ENCODE measurements at places on chromosomes 11 and 22. TPM values are rescaled to one million over a fixed set of nuclear protein-coding genes. Genes with fewer than 3 reads are reported as not detected.

Gene DDTL
- 1.6 TPM for total RNA-seq

DNA sequence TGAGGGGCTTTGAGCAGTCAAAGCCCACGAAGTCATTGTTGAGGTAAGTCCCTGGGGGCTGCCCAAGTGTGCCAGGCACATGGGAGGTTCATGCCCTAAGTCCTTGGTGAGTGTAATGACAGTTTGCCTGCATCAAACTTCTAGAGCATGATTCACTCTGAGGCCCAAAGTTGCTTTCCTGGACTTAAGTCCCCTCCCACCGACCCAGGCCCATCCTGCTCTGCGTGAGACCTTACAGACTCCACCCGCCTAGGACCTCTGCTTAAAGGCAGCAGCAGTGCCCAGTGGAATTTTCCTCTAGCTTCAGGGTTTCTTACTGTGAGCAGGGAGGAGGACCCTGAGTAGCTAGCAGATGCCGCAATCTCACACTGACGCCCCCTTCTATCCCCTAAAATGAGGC, 5.7 kb upstream of the PVALB start:
- H3K4me3 ChIP-seq: no peak overlapping the region
- H3K4me1 ChIP-seq: no peaks in the 10 kb centered on the region
- DNase-seq: no peak
- H3K36me3 ChIP-seq: no peaks in the 10 kb centered on the region

Gene GAB4
- 0.06 TPM for total RNA-seq

Gene MADD
- total RNA-seq: 72.6 TPM

DNA sequence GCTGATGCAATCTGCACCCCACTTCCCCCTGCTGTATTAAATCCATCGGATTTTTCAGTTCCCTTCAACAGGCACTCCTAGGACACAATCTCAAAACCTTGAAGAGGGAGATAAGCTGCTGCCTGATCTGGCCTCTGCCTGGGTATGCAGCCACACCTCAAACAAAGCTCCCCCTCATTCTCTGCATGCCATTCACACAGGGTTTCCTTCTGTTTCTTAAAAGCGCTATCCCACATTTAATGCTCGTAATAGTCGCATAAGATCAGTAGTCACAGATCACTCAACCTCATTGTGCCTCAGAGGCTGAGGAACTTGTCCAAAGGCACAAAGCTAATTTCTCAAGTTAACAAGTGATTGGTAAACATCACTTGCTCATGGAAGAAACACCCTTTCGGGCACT, 34.0 kb downstream of the UQCR10 start:
- DNase-seq: no peak
- H3K27me3 ChIP-seq: no peaks in the 10 kb centered on the region
- H3K4me1 ChIP-seq: peaks cover 6% of the 10 kb centered on the region
- H3K27ac ChIP-seq: no peak overlapping the region
- H3K4me3 ChIP-seq: no peak overlapping the region

Gene TECTA
- total RNA-seq: 2.7 TPM

- H3K27me3 ChIP-seq: no peaks in the 10 kb centered on the region
- DNase-seq: no peak
- H3K4me1 ChIP-seq: peaks cover 79% of the 10 kb centered on the region
- no peak overlapping the region for H3K27ac ChIP-seq
- H3K36me3 ChIP-seq: peaks cover 5% of the 10 kb centered on the region
- H3K4me3 ChIP-seq: no peak overlapping the region
Observed at GRCh38 chr11:2577991-2578928, 121.5 kb downstream of the KCNQ1OT1 start.

DNA sequence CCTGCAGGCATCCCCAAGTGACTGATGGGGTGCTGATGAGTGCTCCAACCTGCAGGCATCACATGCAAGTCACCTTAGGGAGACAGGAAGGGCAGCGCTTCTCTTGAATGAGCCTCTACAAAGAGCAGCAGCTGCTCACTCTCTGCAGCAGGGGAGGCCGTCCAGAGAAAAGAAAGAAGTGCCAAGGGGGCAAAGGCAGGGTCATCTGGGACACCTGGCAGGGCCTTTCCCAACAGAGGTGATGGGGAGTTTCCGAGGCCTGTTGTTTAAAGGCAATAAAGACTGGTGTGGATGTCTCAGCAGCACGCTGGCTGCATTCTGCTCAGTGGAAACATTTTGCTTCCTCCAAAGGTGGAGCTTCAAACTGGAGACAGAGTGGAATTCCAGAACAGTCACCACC, 113.7 kb downstream of the ETS1 start:
- H3K4me3 ChIP-seq: no peak overlapping the region
- no peak for DNase-seq
- H3K36me3 ChIP-seq: no peaks in the 10 kb centered on the region
- no peaks in the 10 kb centered on the region for H3K27me3 ChIP-seq
- no peak overlapping the region for H3K27ac ChIP-seq

DNA sequence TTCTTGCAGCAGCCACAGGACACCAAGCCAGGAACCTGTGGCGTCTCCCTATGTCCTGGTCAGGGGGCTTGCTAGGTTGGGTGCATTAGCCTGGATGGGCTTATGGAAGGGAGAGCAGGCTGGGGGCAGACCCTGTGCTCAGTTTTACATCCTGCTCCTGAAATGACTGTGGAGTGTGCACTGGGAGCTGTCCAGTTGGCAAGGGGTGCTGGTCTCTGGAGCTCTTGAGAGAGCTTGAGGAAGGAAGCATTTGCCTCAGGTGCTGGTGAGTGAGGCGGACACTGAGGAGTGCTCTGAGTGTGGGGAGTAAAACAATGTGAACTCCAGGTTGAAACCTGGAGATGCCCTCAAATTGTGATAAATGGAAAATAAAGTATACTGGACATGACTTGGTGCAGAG, 3.4 kb downstream of the SCGB1D4 start:
- no peak for DNase-seq
- H3K4me3 ChIP-seq: no peak overlapping the region
- H3K27ac ChIP-seq: no peak overlapping the region
- no peaks in the 10 kb centered on the region for H3K4me1 ChIP-seq
- peaks cover 5% of the 10 kb centered on the region for H3K27me3 ChIP-seq

GRCh38 chr22:19109198-19110063, 12.8 kb downstream of the DGCR2 start:
- H3K4me3 ChIP-seq: no peak overlapping the region
- DNase-seq: no peak
- no peak overlapping the region for H3K27ac ChIP-seq
- no peaks in the 10 kb centered on the region for H3K27me3 ChIP-seq

- H3K4me3 ChIP-seq: peak within 1 kb of the TSS; percentile 69
- peak; percentile 94 for DNase-seq
- peaks cover 31% of the 10 kb centered on the region for H3K36me3 ChIP-seq
- H3K4me1 ChIP-seq: peaks cover 25% of the 10 kb centered on the region
- peak within 1 kb of the TSS; percentile 92 for H3K27ac ChIP-seq
Observed at GRCh38 chr22:46296257-46297150, at the start of gene GTSE1. Gene GTSE1 (plus strand): TSS chr22:46296870. CDS start chr22:46297401, 531 bp downstream.

- no peak overlapping the region for H3K4me3 ChIP-seq
- peaks cover 13% of the 10 kb centered on the region for H3K4me1 ChIP-seq
- H3K36me3 ChIP-seq: no peaks in the 10 kb centered on the region
- peaks cover 24% of the 10 kb centered on the region for H3K27me3 ChIP-seq
- H3K27ac ChIP-seq: no peak overlapping the region
Observed at GRCh38 chr11:75770102-75770501, 1.5 kb downstream of the DGAT2 start.
